ENCODE measurements at places on chromosomes 3 and 15. TPM values are rescaled to one million over a fixed set of nuclear protein-coding genes. Genes with fewer than 3 reads are reported as not detected.

CD200 gene
- total RNA-seq, result 6.9 TPM

TTBK2 gene
- 14.2 TPM for total RNA-seq

SERINC4 gene
- total RNA-seq, result not detected

LARP6 gene
- total RNA-seq, result not detected

RLBP1 gene
- not detected for total RNA-seq

TMEM108 gene
- total RNA-seq, result 0.10 TPM
